ENCODE measurements at places on chromosomes 2 and 18.
A peak's percentile ranks its signal among the peaks of the same experiment; 100 is the strongest.

DNA sequence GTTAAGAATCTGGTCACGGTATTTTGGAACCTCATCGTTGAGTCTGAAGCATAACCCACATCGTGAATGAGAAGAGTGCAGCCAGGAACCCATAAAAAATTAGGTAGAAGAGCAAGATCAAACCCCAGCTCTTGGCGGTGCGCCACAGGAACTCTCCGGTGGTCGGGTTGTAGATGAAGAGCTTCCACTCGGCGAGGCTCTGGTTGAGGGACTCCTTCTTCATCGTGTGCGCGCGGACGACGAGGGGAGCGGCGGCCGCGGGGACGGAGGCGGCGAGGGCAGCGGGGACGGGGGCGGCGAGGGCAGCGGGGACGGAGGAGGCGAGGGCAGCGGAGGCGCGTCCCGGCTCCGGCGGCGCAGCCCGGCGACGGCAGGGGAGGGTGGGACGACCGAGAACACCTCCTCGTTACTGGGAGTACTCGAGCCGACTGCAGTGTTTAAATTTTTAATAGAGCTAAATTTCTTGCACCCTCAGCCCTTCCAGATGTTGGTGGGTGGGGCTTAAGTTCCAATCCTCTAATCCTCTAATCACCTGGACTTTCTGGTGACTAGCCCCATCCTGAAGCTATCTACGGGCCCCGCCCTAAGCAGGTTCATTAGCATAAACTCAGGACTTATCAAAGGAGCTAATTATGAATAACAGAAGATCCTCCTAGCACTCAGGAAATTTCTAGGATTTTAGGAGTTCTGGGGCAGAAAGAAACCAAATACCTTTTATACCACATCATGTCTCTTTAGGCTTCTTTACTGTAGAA lies 20.4 kb upstream of the PAPOLG start:
- DNase-seq = peak; percentile 25

GRCh38 chr2:96839875-96840850 lies 3.7 kb downstream of the ANKRD23 start:
- DNase-seq = no peak

GRCh38 chr2:109238580-109238979 lies 109.6 kb downstream of the SH3RF3 start:
- peak; percentile 23 for DNase-seq

DNA sequence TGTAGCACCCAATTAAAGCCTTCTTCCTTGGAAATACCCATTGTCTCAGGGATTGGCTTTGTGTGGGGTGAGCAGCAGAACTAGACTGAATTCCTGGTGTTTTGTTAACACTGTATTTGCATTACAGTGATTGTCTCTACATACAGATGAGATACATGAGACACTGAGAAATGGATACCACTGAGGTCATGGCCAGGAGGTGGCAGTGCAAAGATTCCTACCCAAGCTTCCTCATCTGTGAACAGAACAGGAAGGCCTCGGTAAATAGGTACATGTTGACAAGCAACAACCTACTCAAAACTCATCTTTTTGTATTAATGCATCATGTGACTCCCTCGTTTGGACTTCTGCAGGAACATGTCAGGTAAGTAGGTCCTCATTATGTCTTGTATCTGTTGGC lies 445.8 kb upstream of the RGPD4 start:
- no peak for DNase-seq

DNA sequence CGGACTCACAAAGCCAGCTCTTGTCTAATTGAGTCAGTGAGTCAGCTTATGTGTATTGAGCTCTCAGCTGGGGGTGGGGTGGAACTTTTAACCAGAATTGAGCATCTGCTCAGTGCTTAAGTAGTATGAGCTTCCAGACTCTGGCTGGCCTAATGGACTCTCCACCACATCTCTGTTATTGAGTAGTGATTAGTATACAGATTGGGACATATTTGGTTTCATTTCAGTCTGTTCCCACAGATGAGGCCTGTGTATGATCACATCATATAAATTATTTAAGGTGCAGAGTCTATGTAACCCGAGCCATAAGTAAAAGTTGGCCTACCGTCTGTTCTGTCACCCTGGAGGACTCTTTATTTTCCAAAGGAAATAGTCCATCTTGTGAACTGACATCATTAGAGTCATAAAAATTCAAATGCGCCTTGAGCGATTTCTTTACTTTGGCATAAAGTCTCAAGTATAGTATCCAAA lies 152.1 kb downstream of the THSD7B start:
- DNase-seq = no peak

GRCh38 chr2:85768713-85769112 lies 14.9 kb downstream of the ATOH8 start:
- no peak for DNase-seq

GRCh38 chr2:242034996-242035814 lies 165.7 kb downstream of the RTP5 start:
- DNase-seq = peak; percentile 8

- DNase-seq = no peak
These were observed 329.1 kb upstream of the GULP1 start for GRCh38 chr2:187962538-187962937.

- no peak for DNase-seq
These were observed 126.2 kb upstream of the TMEM200C start for GRCh38 chr18:6021306-6022073.

- DNase-seq = no peak
These were observed 6.4 kb downstream of the RAB31 start for GRCh38 chr18:9714266-9715087.

- no peak for DNase-seq
These were observed 63.0 kb downstream of the PARD6G start for GRCh38 chr18:80184243-80184772.

- DNase-seq = no peak
These were observed 1.1 kb downstream of the CYBRD1 start for GRCh38 chr2:171523088-171524017.

- no peak for DNase-seq
These were observed 71.4 kb upstream of the LAPTM4A start for GRCh38 chr2:20122864-20123263.

DNA sequence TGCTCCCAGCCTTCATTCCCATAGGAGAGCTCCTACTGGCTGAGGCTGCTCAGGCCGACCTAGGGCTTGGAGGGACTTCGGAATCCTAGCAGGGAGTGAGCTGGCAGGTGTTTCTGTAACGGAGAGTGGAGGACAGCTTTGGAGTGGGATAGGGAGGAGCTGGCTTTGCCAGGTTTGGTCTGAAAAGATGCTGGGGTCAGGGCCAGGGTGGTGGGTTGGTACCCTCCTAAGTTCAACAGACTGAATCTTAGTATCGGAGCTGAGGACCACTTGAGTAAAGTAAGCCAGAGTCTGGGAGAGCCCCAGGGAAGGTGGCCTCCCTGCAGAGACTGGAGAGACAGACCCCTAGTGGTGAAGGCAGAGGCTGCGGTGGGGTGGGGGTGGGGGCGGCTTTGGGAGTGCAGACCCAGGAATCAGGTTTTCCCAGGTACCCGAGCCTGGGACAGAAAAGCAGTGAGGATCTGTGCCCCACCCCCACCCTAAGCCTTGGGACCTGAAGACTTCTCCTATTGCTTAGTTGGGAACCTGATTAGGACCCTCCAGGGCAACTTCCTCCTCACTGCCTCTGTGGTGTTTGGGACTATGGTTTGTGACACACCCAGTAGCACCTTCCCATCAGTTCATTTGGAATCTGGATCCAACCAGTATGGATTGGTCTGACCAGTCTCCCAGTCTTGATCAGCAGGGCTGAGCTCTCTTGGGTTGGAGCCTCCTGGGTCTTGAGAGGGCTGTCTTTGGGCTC lies 3.0 kb downstream of the CNNM4 start:
- DNase-seq = no peak

GRCh38 chr18:13449651-13450050 lies 231.1 kb downstream of the LDLRAD4 start:
- DNase-seq = no peak

DNA sequence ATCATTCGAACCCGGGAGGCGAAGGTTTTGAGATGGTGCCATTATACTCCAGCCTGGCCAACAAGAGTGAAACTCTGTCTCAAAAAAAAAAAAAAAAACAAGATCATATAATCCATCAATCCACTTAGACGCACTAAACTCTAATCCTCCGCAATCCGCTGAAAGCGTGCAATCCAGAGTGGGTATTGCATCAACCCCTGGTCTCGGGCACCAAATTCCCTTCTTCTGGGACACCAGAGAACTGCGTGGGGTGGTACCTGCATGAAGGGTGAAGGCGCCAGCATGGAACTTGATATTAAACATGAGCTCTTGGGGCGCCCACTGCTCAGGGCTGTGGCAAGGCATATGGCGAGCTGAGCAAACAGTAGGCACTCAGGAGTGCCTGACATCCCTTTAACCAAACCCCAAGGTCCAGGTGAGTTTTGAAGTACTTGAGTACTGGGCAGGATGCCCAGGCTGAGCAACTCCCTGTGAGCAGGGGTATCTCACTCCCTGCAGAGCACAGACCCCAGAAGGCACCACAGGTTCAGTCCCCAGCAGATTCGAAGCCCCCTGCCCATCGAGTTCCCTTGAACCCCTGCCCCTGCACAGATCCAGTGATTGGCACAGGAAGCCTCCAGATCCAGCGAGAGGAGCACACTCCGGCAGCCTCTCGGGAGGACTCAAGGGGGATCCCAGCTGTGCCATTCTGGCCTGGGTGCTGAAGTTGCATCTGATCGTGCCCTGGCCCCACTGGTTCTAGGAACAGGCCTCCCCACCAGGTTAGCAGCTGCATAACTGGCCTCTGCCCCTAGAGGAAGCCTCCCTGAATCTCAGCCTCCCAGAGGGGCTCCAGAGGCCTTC lies 8.0 kb downstream of the ALPI start:
- no peak for DNase-seq

DNA sequence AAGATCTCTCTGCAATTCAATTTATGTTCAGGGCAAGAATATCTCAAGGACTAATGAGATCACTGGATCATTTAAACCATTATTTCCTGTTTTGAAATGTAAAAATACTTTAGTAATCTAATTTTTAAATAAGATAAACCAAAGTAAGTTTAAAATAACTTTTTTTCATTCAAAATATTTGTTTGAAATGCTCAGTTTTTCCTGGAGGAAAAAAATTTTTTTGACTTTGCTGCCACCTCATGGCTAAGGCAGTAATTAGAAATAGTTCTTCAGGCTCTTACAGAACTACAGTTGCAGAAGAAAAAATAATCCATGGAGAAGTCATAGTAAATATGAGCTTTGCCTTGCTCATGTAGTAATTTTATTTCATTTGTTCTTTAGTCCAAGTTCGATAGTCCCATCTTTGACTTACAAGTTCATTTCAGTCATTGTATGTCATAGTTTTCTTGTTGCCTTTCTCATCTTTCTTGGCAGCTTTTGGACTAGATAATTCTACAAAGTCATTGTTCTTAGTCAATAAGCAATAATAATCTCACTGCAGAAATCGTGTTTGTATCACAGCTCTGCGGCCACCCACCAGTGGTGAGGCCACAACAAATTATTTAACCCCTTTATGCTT lies 127.4 kb downstream of the DPP4 start:
- no peak for DNase-seq

GRCh38 chr18:24545651-24546050 lies 85.2 kb downstream of the HRH4 start:
- no peak for DNase-seq

GRCh38 chr2:42921147-42921520 lies 128.8 kb upstream of the HAAO start:
- DNase-seq = no peak

DNA sequence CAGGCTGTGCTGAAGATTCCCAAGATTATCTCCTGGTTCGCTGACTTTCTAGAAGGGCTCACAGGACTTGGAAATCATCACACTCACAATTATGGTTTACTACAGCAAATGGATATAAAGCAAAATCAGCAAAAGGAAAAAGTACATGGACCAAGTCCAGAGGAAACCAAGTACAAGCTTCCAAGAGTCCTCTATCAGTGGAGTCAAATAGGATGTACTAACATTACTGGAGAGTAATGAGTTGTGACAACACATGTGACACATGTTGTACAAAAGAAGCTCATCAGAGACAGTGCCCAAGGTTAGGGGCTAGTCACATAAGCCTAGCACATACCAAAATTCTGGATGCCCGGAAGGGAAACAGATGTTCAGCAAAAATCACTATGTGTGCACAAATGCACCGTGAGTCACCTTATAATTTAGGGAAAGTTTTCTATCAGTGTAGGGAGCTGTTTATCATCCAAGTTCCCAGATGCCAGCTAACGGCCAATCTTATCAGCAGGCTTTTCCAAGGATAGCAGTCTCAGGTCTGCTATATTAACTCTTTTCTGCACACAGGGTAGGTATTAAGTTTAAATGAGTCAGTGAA lies 9.5 kb downstream of the TMEM237 start:
- DNase-seq = no peak

DNA sequence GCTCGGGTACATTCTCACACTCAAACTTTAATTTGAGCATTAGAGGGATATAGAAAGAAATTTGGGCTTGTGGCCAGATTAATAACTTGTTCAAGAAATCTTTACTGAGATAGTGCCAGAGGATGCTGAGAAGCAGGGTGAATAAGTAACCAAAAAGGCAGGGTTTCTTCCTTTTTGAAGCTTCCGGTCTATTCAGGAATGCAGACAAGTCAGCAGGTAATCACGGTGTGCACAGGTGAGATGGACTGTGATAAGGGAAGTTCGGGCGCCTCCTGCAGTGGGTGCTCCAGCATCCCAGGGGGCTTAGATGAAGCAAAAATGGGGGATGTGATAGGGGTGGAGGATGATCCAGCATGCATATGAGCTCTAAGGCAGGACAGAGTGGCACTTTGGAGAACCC lies 44.9 kb upstream of the CYP1B1 start:
- DNase-seq = no peak

- DNase-seq = no peak
These were observed 55.4 kb upstream of the SMIM21 start for GRCh38 chr18:75482880-75483279.

DNA sequence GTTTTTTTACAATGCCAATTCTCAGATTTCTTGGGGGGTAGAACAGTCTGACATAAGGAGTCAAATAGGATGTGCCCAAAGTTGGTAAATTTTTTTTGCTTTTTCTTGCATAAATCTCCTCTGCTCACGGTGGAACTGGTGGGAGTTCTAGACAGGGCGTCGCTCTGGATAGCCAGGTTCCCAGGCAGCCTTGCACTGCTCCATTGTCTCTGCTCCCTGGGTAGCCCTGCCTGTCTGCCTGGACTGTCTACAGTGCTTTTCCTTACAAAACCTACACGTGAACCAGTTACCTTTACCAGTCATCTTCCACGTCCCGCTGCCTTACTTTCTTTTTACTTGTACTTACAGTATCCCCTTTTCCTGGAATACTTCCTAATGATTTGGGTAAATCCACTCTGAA lies 117.1 kb downstream of the ZNF407 start:
- no peak for DNase-seq
